ENCODE measurements at places on chromosomes 1 and 21. TPM values are rescaled to one million over a fixed set of nuclear protein-coding genes. Genes with fewer than 3 reads are reported as not detected.

Gene AGL
- 14.6 TPM for total RNA-seq

Gene ADAMTS1
- 59.3 TPM for total RNA-seq

Gene NIBAN1
- total RNA-seq: 44.8 TPM

Gene COL9A2
- total RNA-seq: 7.6 TPM

Gene MAP3K6
- 117 TPM for total RNA-seq

Measured in lower lobe of right lung (tissue), 2 donors.